ENCODE measurements at places on chromosomes 1 and 21. TPM values are rescaled to one million over a fixed set of nuclear protein-coding genes. Genes with fewer than 3 reads are reported as not detected.

DNA sequence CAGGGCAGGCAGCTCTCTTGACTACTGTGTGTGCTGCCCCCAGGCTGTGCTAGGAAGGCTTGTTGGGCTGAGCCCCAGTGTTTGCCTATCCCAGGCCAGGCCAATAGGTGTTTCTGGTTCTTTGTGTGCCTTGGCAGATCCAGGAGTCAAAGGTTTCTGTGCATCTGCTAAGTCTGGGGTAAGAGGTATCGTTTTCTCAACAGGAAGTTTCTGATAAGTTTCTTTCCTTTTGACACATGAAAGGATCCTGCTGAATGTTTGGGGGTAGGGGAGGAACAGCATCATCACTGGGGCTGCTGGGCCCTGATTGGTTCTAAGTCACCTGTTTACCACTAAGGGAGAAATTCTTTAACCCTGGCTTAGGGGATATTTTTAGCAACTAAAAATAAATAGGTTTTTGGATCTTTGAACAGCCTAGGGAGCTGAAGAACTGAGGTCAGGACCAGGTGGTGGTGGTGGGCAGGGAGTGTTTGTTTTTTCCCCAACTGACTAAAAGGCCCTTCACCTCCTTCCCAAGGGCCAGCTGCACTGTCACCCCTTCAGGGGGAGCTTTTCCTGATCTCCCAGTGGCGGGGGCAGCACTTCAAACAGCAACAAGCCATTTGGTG lies 85.1 kb downstream of the KCNN3 start:
- DNase-seq, result peak; percentile 82

DNA sequence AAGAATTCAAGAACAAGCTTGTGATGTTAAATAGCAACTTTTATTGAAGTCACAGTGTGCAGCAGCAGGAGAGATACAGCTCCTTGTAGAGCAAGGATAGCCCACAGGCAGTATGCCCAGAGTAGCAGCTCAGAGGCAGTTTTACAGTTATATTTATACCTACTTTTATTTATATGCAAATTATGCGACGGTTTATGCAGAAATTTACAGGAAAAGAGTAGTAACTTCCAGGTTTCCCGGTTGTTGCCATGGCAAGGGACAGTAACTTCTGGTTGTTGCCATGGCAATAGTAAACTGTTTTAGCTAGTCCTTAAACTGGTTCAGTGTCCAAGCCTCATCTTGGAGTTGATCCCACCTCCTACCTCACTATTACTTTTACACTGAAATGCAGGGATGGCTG lies 344.6 kb upstream of the LYPLAL1 start:
- DNase-seq, result no peak

The HAO2 gene
- not detected for total RNA-seq

The NPR1 gene
- total RNA-seq, result not detected

GRCh38 chr1:59125676-59126320 lies 171.1 kb upstream of the FGGY start:
- no peak for DNase-seq

GRCh38 chr1:204207136-204207616 lies 6.6 kb downstream of the GOLT1A start:
- peak; percentile 79 for DNase-seq

The S100B gene
- 0.27 TPM for total RNA-seq

The NBPF3 gene
- 18.1 TPM for total RNA-seq

- no peak for DNase-seq
Observed at GRCh38 chr21:36773117-36773516, 74.2 kb downstream of the SIM2 start.

The ARMH1 gene
- total RNA-seq, result 65.8 TPM

GRCh38 chr1:17632541-17633184 lies 93.2 kb downstream of the ARHGEF10L start:
- no peak for DNase-seq

GRCh38 chr21:15063081-15063813 lies 1.6 kb downstream of the NRIP1 start:
- peak; percentile 15 for DNase-seq

DNA sequence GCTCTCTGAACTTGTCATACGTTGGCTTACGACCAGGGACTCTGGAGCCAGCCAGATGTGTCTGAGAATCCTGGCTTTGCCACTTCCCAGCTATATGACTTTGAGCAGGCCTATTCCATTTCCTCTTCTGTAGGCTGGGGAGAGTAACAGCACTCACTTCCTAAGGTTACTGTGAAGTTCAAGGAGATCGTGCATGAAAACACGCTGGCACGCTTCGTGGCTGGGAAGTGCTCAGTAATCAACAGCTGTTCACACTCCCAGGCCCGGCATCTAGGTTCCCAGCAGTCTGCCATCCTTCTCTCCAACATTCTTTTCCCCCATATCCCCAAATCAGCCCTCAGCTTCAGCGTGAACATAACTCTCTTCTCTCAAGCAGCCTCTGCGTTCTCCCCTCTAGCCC lies 2.0 kb downstream of the ASCL5 start:
- no peak for DNase-seq

GRCh38 chr1:177249231-177249630 lies 78.5 kb downstream of the BRINP2 start:
- DNase-seq, result no peak

- no peak for DNase-seq
Observed at GRCh38 chr1:19512545-19512944, 27.2 kb upstream of the CAPZB start.

The TMEM269 gene
- total RNA-seq, result 0.13 TPM

DNA sequence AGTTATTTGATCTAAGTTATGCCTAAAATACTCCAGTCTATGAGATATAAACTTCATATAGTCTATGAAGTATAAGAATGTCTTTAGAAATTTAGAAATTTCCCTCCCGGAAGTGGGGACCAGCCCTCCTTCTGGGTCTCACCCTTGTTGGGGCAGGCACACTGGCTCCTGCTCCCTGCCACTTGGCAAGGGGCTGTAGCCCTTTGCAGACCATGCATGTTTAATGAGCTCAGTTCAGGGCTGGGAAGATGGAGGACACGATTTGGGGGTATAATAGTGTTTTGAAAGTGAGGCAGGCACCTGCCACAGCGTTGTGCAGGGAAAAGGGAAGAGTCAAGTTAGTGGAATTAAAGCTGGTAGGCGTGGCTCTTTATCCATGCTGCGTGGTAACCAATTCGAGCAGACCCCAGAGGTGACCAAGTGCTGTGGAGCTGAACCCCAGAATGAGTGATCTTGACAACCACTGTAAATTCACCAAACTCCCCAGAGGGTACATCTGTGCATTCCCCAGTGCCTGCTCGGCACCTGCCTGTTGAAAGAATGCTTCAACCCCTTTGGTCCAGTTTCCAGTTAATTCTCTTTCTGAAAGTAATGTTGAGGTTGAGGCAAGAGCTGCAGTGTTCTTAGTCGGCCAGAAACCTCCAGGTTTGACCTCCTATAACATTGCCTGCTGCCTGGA lies 79.6 kb downstream of the DOP1B start:
- DNase-seq, result no peak

Measured in naive thymus-derived CD4-positive, alpha-beta T cell (primary cell).